GM12878 (cell line): ENCODE measurements at places on chromosomes 12 and 14. TPM values are rescaled to one million over a fixed set of nuclear protein-coding genes. Genes with fewer than 3 reads are reported as not detected.

The DTX1 gene
- 2.3 and 2.8 TPM in 2 replicates for total RNA-seq

The ATL1 gene
- 0.58 and 1.1 TPM in 2 replicates for total RNA-seq

The WIF1 gene
- not detected in 2 replicates for total RNA-seq

DNA sequence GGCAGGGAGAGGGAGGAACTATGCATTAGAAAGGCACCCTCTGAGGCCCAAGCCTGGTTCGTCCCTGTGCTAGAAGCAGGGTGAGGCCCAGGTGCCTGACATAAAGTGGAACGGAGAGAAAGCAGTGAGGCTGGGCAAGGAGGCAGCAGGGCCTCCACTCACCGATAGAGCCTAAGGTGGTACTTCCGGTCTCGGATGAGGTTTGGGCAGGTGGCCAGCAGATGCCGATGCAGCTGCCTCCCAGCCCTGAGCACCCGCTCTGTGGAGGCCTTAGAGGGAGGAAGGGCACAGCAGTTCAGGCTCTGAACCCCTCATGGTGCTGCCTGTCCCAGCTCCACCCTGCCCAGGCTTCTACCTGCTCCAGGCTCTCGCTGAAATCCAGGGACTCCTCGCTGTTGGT is 7.1 kb downstream of the RAPGEF3 start:
- no peak overlapping the region for H3K27ac ChIP-seq
- H3K27me3 ChIP-seq, result no peaks in the 10 kb centered on the region
- DNase-seq, result no peak
- H3K4me3 ChIP-seq, result no peak overlapping the region
- H3K4me1 ChIP-seq, result peaks cover 36% of the 10 kb centered on the region

- H3K4me3 ChIP-seq, result no peak overlapping the region
- H3K27ac ChIP-seq, result no peak overlapping the region
- H3K27me3 ChIP-seq, result no peaks in the 10 kb centered on the region
- H3K36me3 ChIP-seq, result no peaks in the 10 kb centered on the region
- DNase-seq, result no peak
These were observed 64.7 kb downstream of the BTG1 start for GRCh38 chr12:92080911-92081285.

DNA sequence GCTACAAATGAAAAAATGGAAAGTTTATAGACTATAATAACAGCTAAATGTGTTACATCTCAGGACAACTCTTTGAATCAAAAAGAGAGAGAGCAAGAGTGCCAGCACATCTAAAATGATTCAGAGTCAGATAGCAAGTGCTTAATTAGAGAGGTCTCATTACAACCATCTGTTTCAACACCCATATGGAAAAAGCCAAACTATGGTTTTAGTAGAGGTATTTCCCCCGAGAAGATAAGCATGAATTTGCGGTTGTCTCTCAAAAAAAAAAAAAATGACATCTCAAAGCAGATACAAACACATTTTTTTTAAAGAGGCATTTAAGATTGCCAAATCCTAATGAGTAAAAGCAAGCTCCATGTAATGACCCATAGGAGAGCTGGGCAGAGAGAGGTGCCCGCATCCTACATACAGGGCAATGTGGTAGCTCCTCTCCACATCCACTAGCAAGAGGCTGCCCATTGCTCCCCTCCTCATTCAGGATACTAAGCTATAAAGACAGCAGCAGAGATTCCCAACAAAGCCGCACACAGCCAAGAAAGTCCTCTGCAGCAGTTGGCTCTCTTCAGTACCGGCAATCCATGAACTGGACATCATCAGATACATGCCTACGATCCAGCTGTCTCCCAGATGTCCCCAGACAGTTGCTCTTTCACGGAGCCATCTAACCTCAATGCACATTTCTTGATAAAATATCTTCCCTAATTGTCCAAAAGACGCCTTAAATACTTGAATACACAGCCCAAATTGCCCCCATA is 100.4 kb downstream of the EFCAB11 start:
- H3K27me3 ChIP-seq, result no peaks in the 10 kb centered on the region
- no peak for DNase-seq
- H3K27ac ChIP-seq, result no peak overlapping the region
- no peaks in the 10 kb centered on the region for H3K4me1 ChIP-seq
- H3K4me3 ChIP-seq, result no peak overlapping the region
- H3K36me3 ChIP-seq, result no peaks in the 10 kb centered on the region

DNA sequence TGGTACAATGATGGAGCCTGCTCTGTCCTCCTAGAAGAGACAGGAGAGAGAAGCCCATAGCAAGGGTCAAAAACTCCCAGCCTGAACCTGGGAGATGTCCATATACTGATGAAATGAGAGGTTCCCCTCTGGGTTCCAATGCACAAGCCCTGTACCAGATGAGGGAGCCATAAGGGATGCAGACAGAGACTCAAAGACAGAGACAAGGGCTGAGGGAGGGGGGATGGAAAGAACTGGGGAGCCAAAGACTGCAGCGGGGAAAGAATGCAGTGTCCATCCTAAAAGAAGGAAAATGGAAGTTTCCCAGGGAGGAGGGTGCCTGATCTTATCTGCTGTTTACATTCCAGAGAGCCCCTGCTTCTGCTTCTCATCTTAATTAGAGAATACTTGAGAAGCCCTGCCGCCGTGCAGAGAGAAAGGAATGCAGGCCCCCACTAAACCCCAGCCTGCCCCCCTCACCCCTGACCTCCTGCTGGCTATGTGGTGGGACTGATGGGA is 27.7 kb downstream of the KRT18 start:
- no peak overlapping the region for H3K4me3 ChIP-seq
- peaks cover 3% of the 10 kb centered on the region; the same call in 1 of the 2 replicates for H3K4me1 ChIP-seq
- no peaks in the 10 kb centered on the region for H3K36me3 ChIP-seq
- no peak overlapping the region for H3K27ac ChIP-seq

- H3K4me1 ChIP-seq, result no peaks in the 10 kb centered on the region
- H3K27ac ChIP-seq, result no peak overlapping the region
- H3K4me3 ChIP-seq, result no peak overlapping the region
- no peak for DNase-seq
- peaks cover 2% of the 10 kb centered on the region for H3K36me3 ChIP-seq
- H3K27me3 ChIP-seq, result no peaks in the 10 kb centered on the region
These were observed 25.6 kb upstream of the ARID4A start for GRCh38 chr14:58272588-58273372.
